Mesenteric fat pad (tissue), 1 donor: ENCODE measurements at places on chromosomes 16 and 17. TPM values are rescaled to one million over a fixed set of nuclear protein-coding genes. Genes with fewer than 3 reads are reported as not detected.

GRCh38 chr16:49706620-49707355 lies 149.1 kb downstream of the ZNF423 start:
- DNase-seq, result no peak

GRCh38 chr16:50657241-50657640 lies 23.9 kb downstream of the SNX20 start:
- no peak for DNase-seq

The RBFOX1 gene
- total RNA-seq, result not detected

The KRT36 gene
- not detected for total RNA-seq

The CD2BP2 gene
- total RNA-seq, result 57.4 TPM

The SGCA gene
- total RNA-seq, result 0.32 TPM
